Substantia nigra (tissue), 51 donors: ENCODE measurements at places on chromosomes 4 and X.

DNA sequence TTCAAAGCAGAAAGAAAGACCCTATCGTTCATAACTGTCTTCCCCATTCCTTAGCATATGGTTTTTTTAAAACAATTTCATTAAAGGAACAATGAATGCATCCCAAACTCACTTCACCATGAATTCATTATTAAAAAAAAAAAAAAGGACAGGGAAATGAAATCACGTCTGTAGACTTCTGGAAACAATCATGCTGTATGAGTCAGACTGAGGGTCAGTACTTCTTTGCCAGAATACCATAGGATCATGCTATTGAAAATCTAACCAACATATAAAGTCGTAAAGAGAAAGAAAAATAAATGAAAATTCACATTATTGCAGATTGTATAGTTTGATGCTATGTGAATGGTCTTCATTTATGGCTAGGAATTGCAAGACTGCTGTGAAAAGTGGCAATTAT is 144.4 kb downstream of the PCDH18 start:
- DNase-seq = no peak

GRCh38 chrX:50799531-50799961 is 14.4 kb downstream of the SHROOM4 start:
- DNase-seq = no peak

DNA sequence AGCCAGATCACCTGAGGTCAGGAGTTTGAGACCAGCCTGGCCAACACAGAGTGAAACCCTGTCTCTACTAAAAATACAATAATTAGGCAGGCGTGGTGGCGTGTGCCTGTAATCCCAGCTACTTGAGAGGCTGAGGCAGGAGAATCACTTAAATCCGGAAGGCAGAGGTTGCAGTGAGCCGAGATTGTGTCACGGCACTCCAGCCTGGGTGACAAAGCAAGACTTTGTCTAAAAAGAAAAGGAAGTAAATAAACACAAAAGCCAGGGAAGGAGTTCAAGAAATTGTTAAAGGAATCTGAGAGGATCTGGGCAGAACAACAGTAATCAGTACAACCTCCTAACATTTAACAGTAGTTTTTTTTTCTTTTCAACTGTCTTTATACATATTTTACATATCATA is 48.7 kb upstream of the ARHGEF6 start:
- no peak for DNase-seq

DNA sequence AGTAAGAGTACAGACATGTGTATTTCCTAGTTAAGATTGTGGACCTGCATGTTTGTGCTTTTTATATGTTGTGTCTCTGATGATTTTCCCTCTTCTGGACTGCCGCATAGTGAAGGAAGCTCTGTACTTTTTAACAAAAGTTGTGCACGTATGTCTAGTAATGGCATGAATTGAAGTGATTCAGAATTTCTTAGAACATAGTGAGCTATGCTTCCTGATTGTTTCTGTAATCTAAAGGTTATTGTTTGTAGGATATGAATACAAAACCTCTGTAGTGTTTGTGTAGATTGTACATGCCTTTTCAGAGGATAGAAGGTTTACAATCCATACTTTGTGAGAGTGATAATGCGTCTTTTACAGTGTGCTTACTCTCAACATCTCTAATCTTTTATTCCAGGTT is 37.0 kb upstream of the NUDT6 start:
- DNase-seq = no peak

DNA sequence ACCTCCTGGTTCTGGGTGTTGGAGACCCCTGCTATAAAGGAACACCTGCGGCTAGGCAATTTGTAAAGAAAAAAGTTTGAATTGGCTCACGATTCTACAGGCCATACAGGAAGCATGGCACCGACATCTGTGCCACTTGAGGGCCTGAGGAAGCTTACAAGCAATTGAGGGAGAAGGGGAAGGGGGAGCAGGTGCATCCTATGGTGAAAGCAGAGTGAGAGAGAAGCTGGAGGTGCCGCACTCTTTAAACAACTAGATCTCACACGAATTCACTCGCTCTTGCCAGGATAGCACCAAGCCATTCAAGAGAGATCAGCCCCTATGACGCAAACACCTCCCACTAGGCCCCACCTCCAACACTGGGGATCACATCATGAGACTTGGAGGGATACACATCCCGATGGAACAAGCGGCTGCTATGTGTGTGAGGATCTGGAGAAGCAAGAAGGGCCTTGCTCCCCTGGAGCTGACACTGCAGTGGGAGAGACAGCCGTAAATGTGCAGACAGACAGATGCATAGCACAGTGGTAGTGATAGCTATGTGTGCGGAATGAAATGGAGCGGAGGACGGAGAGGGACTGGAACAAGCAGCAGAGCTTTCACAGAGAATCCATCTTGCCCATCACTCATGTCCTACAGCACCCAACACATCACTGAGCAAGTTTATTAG is 60.7 kb upstream of the HELT start:
- DNase-seq = no peak

DNA sequence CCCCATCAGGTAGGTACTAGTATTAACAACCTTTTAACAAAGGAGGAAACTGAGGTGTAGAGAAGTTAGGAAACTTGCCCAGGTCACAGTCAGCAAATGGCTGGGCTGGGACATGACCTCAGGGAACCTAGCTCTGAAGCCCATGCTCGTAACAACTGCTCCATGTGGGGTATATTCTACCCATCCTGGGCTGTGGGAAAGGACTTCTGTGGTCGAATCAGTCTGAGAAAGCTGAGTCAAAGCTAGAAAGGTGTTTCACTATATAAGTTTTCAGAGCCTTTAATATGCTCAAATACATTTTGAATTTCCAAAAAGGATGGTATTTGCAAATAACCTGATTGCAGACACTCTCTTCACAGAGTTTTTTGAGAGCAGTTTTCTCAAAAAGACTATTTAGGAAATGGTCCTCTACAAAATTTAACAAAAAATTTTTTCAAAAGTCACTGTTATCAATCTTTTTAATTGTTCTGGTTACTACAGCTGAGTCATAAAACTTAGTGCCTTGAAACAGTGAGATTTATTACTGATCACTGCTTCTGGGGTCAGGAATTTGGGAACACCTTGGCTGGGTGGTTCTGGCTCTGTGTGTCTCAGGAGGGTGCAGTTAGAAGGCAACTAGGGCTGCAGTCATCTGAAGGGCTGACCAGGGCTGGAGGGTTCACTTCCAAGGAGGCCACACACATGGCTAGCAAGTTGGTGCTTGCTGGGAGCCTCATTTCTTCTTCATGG is 53.6 kb downstream of the NSG1 start:
- DNase-seq = no peak

- DNase-seq = no peak
These were observed 46.9 kb upstream of the TAB3 start for GRCh38 chrX:30935985-30936384.

DNA sequence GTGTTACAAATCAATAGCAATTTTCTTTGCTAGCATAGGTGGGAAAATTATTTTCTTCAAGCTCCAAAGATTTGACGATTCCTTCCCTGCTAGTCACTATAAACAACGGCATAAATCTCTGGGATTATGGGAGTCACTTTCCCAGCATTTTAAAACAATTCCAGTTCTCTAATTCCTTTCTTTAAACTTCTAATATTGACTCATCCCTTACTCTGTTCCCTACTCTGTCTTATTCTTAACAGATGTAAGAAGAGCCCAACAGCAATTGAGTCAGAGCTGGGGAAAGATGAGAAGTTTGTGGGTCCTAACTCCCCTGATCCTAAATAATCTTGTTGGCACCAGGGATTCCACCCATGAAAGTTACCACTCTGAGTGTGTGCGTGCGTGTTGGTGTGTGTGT is 47.4 kb upstream of the IL21 start:
- DNase-seq = no peak

DNA sequence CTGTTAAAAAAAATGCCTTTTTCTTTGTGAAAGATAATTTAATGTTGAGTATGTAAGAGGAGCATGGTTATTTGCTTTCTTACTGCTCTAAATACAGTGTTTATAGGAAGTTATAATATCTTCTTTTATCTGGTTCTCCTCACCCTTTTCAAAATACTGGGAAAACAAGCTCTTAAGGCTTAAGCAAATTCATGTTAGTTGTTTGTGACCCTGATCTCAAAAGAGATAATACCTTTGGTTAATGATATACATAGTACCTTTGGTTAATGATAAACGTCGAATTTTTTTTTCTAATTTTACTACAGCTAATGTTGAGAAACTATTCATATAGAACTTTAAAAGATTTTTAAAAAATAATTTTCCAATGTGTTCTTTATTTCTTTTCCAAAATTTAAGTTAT is 180.1 kb downstream of the RAPGEF2 start:
- DNase-seq = no peak

GRCh38 chrX:24426340-24426913 is 38.7 kb upstream of the PDK3 start:
- no peak for DNase-seq

GRCh38 chr4:122661176-122662160 is 40.6 kb upstream of the IL21 start:
- no peak for DNase-seq

DNA sequence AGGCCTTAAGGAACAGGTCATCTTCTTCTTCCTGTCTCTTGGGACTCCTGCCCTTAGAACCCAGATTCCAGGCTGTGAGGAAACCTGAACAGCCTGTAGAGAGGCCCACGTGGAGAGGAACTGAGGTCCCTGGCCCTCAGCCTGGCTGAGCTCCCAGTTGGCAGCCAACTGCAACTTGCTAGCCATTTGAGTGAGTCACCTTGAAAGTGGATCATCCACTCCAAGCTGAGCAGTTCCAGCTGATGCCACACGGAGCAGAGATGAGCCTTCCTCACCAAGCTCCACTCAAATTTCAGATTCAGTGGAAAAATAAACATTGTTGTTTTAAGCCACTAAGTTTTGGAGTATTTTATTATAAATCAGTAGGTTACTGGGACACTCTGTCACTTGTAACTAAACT is 392.5 kb downstream of the BCOR start:
- no peak for DNase-seq

GRCh38 chrX:71629467-71629866 is 11.2 kb upstream of the CXCR3 start:
- DNase-seq = no peak

- DNase-seq = no peak
These were observed 85.5 kb downstream of the NHSL2 start for GRCh38 chrX:71996136-71996535.

GRCh38 chr4:171812665-171813525 is at the start of gene GALNTL6:
TSS of gene GALNTL6 (plus strand) at chr4:171813404.
- DNase-seq = no peak

GRCh38 chr4:147485167-147485566 is 4.3 kb downstream of the EDNRA start:
- DNase-seq = no peak

DNA sequence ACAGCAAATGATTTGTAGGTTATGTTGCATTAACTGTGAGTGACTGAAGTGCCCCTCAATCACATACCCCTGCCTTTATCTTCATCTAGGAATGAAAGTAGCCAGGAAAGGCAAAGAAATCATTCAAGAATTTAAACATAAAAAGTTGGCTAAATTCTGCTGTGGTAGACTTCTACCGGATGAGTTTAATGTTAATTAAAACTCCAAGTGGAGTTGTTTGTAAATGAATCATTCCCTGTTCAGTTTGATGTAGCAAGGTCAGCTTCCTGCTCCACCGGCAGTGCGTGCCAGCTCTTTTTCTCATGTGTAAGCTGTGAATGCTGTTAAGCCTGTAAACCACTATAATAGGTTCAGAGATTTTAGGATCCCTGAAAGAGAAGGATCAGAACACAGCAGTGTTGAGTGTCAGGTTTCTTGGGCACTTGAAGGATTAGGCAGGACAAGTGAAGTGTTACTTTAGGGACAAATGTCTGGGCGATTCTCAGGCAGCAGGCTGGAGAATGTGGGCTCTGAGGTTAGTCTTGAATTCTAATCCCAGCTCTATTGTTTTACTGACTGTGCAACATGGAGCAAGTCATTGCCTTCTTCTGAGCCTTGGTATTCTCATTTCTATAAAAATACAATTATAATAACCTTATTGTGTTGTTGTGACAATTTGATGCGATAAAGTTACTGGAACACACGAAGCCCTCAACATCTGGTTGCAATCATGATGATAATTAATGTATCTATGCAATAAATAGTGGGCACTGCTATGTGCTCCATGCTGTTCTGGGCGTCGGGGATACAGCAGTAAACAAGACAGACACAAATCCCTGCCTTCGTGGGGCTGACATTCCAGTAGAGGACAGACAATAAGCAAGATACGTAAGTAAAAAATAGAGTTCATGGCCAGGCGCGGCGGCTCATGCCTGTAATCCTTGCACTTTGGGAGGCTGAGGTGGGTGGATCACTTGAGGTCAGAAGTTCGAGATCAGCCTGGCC is 112.0 kb downstream of the SHROOM3 start:
- DNase-seq = no peak

DNA sequence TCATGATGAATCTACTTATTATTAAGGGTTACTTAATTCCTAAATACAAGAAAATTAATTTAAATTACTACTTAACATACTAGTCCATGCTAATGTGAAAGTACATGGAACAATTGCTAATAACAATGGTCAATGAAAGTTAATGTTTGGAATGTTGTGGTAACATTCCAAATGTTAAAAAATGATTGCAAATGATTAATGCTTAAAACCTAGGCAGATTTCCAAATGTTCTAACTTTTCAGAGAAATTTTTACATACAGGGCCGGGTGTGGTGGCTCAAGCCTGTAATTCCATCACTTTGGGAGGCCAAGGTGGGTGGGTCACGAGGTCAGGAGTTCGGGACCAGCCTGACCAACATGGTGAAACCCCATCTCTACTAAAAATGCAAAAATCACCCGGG is 1851.3 kb upstream of the PCDH7 start:
- DNase-seq = no peak

GRCh38 chrX:25023908-25024307 is 8.1 kb upstream of the ARX start:
- DNase-seq = no peak

DNA sequence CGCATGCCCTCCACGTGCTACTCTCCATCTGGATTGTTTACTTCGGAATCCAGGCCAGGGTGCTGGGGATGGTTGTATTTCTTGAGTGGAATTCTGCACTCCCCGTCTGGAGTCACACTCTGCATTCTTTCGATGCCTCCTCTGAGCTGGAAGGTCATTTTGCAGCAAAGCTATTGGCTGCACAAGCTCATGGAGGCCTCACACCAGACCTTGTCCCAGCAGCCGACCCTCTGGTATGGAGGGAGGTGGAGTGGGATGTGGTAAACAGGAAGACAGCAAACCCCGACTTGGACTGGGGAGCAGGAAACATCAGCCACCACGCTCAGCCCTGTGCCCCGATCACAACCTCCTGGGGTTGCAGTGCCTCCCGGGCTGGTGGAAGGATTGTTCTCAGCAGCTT is 225.3 kb upstream of the LNX1 start:
- DNase-seq = no peak

DNA sequence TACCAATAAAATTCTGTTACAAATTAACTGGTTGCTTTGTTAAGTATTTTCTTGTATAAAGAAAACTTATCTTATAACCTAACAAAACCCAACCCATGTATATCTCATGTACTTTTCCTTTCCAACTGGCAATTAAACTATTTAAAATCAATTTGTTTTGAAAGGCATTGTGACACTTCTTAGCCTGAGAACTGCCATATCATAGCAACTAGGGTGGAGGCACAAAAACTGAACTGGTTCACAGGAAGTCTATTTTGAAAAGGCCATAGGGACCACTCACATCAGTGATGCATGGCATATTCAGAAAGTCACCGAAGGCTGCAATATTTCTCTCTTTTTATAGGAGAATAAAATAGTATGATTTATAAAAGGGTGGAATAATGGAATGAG is 40.5 kb upstream of the ARSJ start:
- DNase-seq = no peak

- DNase-seq = no peak
These were observed 57.2 kb downstream of the FBXW7 start for GRCh38 chr4:152478461-152479237.
